Endothelial cell of umbilical vein (primary cell): ENCODE measurements at places on chromosomes 1 and 21. TPM values are rescaled to one million over a fixed set of nuclear protein-coding genes. Genes with fewer than 3 reads are reported as not detected.
A peak's percentile ranks its signal among the peaks of the same experiment; 100 is the strongest.

SGIP1 gene
- 51.0 and 68.9 TPM in 2 replicates for total RNA-seq

AQP10 gene
- total RNA-seq: not detected in 2 replicates

- no peak for DNase-seq
Observed at GRCh38 chr21:31798842-31799704, 67.2 kb upstream of the SCAF4 start.

GRCh38 chr1:93722081-93723031 lies 40.7 kb upstream of the BCAR3 start:
- DNase-seq: peak; percentile 89

DMRTA2 gene
- total RNA-seq: not detected in 2 replicates

CSMD2 gene
- not detected in 2 replicates for total RNA-seq

NECTIN4 gene
- total RNA-seq: 0.37 and 0.58 TPM in 2 replicates

DNA sequence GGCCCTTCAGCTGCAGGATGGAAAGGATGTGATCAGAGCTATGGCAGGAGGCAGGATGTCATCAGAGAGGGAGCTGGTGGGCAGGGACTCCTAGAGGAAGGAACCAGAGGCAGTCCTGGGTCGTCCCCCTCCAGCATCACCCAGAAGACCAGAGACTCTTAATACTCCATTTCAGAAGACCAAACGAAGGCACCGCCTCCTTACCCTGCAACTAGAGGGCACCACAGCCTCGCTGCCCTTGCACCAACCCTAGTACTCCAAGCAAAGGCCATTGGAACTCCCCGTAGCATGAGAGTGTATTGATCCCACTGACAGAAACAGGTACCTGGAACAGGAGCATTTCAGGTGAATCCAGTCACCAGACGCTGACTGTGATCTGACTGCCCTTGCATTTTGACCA lies 598.1 kb downstream of the NPHP4 start:
- no peak for DNase-seq

CFHR1 gene
- not detected in 2 replicates for total RNA-seq

- DNase-seq: no peak
Observed at GRCh38 chr1:202127836-202128622, 5.3 kb downstream of the GPR37L1 start.

GRCh38 chr1:87064309-87064708 lies 149.9 kb downstream of the HS2ST1 start:
- DNase-seq: no peak

APCS gene
- total RNA-seq: not detected in 2 replicates

GRCh38 chr1:4172644-4173599 lies 272.9 kb upstream of the C1orf174 start:
- no peak for DNase-seq

GRCh38 chr1:117167402-117167801 lies 43.3 kb downstream of the VTCN1 start:
- DNase-seq: no peak

DNA sequence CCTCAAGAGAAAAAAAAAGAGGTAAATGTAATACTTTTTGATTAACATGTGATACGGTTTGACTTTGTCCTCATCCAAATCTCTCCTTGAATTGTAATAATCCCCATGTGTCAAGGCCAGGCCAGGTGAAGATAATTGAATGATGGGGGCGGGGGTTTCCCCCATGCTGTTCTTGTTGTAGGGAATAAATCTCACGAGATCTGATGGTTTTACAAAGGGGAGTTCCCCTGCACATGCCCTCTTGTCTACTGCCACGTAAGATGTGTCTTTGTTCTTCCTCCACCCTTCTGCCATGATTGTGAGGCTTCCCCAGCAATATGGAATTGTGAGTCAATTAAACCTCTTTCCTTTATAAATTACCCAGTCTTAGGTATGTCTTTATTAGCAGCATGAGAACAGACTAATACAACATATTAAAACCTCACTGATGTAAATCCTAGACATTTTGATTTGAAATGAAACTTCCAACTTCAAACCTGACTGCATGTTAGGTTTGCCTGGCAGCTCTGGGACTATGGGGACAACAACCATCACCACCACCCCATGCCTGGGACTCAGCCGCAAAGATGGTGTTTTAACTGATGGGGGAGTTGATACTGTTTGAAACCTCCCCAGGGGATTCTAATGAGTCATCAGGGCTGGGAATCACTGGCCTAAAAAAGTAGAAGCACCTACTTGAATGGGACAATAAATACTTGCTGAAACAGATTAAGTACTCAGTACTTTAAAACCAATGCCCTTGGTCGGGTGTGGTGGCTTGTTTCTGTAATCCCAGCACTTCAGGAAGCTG lies 32.8 kb upstream of the BACH1 start:
- DNase-seq: no peak

DNA sequence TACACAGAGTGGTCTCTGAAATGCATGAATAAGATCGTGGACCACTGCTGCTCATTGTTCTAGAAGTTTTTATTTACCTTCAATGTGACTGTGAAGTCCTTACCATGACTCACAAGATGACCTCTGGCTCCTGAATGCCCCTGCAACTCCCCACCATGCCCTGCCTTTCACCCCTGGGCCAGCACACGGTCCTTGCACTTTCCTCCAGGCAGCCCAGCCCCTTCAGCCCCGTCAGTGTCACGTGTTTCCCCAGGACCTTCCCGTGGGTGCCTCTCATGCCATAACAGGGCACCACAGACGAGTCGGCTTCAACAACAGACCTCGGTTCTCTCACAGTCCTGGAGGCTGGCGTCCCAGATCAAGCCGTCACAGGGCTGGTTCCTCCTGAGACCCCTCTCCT lies 62.1 kb downstream of the B3GALT5 start:
- no peak for DNase-seq

SPAG17 gene
- total RNA-seq: not detected in 2 replicates

DNA sequence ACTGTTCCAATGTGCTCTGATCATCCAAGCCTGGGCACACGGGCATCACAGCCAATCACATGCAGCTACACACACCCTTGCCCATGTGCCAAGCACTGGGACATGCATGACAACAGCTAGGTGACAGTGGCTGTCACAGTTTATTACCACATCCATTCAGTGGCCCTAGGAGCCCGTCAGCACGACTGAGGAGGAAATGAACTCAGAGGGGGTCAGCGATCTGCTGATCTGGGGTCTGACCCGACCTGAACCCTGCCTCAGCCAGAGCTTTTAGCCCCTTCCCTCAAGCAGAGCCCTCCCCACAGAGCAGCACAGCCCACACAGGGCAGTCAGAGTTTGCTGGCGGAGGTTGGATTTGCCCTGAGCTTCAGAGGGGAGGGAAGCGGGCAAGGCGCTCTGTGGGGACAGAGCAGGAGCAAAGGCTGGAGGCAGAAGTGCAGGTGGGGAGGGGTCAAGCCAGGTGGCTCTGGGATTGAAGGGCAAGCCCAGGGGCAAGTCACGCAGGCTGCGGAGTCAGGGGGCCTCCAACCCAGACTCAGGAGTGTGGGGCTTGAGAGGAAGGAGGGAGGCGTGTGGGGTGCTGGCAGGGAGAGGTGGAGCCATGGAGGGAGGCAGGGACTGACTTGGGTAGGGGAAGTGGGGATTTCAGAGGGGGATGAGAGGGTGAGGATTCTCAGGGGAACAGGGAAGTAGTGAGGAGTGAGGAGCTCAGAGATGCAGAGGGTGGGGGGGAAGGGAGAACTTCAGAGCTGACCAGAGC lies 10.4 kb downstream of the SH3BGRL3 start:
- DNase-seq: no peak

DNA sequence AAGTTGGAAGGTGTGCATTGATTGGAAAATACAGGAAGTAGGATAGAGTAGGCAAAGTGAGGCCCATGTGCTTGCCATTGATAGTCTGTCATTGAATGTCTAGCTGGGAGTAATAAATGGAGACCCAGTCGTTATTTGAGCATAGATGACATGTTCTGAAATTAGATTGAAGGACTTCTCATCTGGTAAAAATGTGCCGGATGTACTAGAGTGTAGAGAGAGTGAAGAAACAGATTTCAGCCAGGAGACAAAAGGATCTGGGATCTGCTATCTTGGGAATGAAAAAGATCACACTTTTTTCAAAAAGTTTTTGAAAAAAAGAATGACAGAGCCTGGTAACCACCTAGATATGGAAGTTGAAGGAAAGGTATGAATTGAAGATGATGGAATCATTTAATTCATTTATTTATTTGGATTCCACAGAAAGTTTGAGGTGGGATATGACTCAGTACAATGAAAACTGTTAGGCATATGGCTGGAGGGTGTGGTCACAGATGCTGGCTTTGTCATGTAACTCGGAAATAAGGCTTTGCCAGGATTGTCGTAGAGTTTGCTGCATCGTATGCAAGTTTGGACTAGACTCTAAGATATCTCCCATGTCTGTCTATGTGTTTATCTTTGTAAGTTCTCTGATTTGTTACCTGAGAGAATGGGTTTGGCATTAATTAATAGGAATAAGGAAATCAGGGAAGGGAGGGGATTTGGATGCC lies 137.1 kb downstream of the PBX1 start:
- no peak for DNase-seq

DNA sequence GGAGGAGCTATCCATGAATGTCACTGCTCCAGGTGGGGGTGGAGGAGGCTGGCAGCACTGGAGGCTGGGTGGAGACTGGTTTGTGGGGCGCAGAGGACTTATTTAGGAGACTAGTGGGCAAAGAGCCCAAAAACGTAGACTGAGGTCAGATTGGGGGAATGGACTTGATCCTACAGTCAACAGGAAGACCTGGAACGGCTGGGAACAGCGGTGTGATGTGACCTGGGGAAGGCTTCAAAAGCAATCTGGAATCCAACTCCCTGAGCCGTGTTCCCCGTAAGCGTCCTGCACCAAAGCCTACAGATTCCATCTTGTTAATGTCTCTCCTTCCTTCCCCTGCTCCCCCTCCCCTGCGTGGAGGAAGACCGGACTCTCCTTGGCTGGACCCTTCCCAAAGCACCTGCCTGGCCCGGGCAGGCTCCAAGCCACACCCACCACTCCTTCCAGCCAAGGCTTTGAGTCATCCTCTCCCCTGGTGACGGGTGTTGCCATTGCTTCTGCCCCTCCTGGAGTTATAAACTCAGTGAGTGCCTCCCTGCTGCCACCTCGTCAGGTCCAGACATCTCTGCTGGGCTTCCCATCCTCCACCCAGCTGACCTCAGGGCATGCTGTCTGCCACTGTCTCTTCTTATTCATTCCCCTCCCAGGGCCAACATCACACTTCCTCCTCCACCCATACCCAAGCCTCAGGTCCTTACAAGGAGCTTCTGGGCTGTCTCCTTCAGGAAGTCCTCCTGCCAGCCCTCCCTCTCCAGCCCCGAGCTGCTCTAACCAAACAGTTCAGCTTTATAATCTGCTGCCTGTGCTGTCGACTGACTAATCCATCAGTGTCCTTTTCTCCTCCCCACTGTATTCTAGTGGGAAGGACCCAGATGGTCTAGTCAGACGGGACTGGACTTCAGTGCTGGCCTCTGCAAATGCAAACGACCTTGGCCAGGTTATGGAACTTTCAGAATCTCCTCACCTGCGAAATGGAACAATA lies 1.6 kb upstream of the CLSTN1 start:
- peak; percentile 55 for DNase-seq

GRCh38 chr21:32515874-32516273 lies 69.4 kb downstream of the TCP10L start:
- DNase-seq: peak; percentile 34

- DNase-seq: no peak
Observed at GRCh38 chr21:16945580-16945979, 567.3 kb upstream of the CXADR start.

DNA sequence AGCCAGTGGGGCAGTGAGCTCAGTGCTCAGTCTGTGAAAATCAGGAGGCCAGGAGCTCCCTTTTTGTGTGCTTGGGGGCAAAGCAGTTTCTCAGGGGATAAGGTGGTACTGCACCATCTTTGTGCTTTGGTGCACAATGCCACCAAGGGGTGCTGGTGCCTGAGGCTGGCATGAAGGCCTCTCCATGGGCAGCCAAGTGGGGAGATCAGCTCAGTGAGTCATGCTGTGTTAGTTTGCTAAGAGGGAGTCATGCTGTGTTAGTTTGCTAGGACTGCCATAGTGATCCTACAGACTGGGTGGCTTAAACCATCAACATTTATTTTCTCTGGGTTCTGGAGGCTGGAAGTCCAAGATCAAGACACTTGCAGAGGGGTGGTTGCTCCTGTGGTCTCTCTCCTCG lies 428.1 kb downstream of the PRDM2 start:
- DNase-seq: no peak

GPR153 gene
- 2.8 and 3.1 TPM in 2 replicates for total RNA-seq

- DNase-seq: peak; percentile 97
Observed at GRCh38 chr1:172909606-172910326, 141.0 kb downstream of the TNFSF18 start.

GRCh38 chr1:88284066-88284465 lies 400.0 kb upstream of the PKN2 start:
- no peak for DNase-seq

DNA sequence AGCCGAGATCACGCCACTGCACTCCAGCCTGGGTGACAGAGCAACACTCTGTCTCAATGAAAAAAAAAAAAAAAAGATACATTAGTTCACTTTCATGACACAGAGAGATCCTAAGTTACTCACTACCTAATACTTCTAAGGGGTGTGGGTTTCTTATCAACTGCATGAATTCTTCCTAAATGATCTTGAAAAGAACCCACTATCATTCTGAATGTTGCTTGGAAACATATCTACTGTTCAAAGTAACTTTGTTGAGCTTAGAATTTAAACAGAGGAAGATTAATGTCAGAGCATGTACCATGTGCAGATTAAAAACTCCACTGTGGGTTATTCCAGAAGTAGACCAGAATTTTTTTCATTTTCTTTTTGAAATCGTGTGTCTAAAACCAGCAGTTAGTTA lies 241.5 kb downstream of the LTN1 start:
- DNase-seq: no peak

TMPRSS3 gene
- not detected in 2 replicates for total RNA-seq

GRCh38 chr1:208683141-208683540 lies 439.0 kb upstream of the PLXNA2 start:
- peak; percentile 65 for DNase-seq

- DNase-seq: peak; percentile 67
Observed at GRCh38 chr1:203682473-203683383, 56.1 kb downstream of the ATP2B4 start.

- peak; percentile 87 for DNase-seq
Observed at GRCh38 chr1:84143796-84144565, at the start of gene PRKACB. Gene PRKACB, plus strand, starts transcription at chr1:84144271. Its CDS starts 91 bp downstream, at chr1:84144362.

GRCh38 chr1:53273526-53273925 lies 35.2 kb upstream of the MAGOH start:
- no peak for DNase-seq

GRCh38 chr21:16597753-16598152 lies 868.0 kb downstream of the USP25 start:
- DNase-seq: no peak

- no peak for DNase-seq
Observed at GRCh38 chr1:101314244-101314643, 77.4 kb downstream of the S1PR1 start.

GRCh38 chr1:44507490-44508396 lies 102.7 kb downstream of the RNF220 start:
- no peak for DNase-seq

C1orf94 gene
- not detected in 2 replicates for total RNA-seq

DNA sequence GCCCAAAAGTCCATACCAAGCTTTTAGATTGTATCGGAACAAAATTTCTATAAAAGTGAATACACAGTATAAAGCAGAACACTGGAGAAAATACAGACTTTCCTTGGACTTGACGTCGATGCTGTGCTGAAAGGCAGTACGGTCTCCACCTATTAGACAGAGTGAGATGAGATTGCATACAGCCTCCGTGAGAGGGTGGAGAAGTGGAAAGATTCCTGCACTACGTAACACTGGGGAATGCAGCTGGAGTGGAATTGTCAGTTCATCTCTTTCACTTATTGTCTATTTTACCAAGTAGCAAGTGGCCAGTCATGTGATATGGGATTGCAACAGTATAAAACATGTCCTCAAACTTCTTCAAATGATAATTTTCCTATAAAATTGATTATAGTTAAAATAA lies 209.5 kb downstream of the ZP4 start:
- DNase-seq: no peak
